ENCODE measurements at places on chromosomes 5 and 9. TPM values are rescaled to one million over a fixed set of nuclear protein-coding genes. Genes with fewer than 3 reads are reported as not detected.

GPRIN1 gene
- total RNA-seq: 1.3 TPM

SETX gene
- total RNA-seq: 128 TPM

NOXA1 gene
- 0.90 TPM for total RNA-seq

PHF24 gene
- total RNA-seq: 0.69 TPM

IFNA16 gene
- total RNA-seq: not detected
